ENCODE measurements at places on chromosomes 2 and 18.

DNA sequence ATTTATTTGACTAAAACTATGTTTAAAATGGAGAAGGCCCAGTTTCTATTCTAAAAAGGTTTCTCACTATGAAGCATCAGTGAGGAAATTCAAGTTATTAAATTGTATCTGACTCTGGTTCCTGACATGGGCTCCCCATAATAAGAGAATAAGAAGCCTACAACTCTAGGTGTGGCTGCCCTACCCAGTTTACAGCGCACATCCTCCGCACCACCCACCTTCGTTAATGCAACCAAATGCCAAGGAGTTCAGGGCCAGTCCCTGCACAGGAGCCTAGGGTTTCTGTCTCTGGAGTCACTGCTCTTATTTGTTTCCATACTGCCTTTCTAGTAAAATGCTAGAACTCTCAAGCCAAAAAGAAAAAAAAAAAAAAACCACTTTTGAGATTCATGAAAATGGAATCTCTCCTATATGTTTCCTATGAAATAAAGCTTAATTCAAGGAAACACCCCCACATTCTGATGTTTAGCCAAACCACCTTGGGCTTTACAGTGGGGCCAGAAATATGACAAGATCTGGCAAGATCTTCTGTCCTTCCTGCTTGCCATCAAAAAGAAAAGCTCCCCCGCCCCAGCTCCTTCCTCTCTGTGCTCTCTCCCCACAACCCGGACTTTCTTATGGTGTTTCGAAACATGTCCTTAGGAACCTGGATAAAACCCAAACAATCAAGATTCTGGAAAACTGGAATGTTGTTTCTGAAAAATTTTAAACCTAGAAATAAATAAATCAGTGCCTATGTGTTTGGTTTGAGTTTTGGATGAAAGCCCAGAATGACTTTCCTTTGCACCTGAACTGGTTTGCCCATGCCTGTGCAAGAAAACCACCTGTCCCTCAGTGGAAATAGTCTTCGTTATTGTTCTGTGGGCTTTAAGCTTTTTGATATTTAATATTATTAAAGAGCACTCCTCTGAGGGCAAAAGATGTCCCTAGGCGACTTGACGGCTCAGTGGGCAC is 136.7 kb downstream of the SP3 start:
- DNase-seq, result no peak

DNA sequence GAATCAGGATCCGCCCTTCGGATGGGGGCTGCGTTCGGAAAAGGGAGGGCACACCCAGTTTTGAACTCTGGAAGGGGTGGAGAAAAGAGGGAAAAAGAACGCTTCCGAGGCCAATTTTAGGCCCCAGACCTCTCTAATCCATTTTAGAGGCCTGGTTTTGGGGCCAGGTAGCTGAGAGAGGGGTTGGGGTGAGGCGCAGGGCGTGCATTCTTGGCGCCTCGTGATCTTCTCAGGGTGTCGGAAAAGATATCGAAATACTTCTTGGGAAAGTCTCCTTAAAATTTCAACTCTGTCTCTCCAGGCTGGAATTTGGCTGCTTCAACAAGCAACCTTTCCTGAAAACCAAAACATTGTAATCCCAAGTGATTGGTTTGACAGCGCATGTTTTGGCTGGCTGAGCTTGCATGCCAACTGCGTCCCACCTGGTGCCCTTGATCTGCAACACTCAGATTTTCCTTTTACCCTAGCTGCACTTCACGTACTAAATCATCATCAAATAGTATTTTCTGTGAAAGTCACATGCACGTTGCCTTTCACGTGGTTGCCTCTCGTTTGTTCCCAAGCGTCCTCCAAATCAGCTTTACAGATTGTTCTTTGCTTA is 864 bp upstream of the XPO1 start:
- peak; percentile 12 for DNase-seq

DNA sequence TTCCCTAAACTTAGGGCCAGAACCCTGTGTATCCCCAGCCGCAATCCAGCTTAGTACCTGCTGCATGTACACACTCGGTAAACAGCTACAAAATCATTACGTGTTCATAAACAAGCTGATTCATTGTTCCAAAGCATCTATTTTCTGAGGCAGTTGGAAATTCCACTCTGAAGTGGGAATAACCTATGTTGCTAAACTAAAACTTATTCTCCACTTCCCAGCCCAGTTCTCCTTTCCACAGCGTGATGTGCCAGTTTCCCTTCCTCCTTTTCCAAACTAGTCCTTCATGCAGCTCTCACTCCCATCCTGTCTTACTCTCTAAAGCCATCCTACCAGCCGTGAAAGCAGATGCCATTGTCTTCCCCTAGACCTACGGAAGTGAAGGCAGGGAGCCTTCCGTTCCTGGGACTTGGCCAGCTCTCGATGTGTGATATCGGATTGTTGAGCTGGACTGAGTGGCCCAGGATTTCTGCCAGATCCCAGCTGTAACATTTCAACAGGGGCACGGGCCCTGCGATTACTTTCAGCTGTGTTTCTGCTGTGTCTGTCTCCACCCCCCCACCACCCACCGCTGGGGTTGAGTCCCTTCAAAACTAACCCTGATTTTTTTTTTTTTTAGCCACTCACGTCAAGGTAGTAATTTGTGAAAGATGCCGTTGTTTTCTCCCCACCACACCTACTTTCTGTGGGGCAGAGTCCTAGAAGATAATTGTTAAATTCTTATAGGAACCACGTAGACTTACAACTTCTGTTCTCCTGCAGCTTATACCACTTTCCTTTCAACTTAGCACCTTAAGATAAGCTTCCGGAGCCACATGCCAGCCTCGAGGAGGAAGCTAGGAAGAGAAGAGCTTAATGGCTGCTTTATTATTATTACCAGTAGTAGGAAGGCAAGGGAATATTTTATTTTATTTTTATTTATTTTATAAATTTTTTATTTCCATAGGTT is 100.9 kb downstream of the CRIM1 start:
- no peak for DNase-seq

GRCh38 chr2:110691612-110692258 is 13.9 kb upstream of the BUB1 start:
- DNase-seq, result no peak

GRCh38 chr2:47354013-47354847 is 48.7 kb upstream of the MSH2 start:
- DNase-seq, result no peak

DNA sequence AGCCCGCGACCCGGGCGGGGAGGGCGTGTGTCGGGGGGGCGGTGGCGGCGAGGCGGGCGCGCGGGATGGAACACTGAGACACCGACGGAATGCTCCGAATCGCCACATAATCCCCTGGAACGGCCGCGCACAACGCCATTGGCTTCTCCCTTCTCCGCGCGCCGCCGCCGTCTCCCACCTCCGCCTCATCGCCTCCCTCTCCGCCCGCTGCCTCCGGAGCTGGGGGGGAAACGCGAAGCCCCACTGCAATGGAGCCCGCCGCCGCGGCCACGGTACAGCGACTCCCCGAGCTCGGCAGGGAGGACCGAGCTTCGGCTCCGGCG is at the start of gene PHLPP1:
Gene PHLPP1, plus strand, starts transcription at position 106 of the 323 bp plus-strand sequence. Its CDS starts 143 bp downstream, at position 249.
- no peak for DNase-seq

Measured in NCI-H510A (cell line).